ENCODE measurements at places on chromosomes 3 and 15. TPM values are rescaled to one million over a fixed set of nuclear protein-coding genes. Genes with fewer than 3 reads are reported as not detected.

DNA sequence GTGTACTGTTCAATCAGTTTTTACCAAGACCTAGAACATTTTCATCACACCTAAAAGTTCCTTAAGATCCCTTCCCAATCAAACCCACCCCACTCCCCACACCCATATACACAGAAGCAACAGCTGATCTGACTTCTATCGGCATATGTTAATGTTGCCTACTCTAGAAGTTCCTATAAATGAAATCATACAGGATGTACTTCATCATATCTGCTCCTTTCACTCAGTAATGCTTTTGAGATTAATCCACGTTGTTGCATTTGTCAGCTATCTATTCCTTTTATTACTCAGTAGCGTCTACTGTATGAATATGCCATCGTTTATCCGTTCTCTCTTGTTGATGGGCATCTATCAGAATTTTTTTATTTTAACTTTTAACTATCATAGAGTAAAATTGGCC, 14.3 kb upstream of the FILIP1L start:
- DNase-seq: no peak

GRCh38 chr3:194057570-194058188, 78.3 kb upstream of the HES1 start:
- DNase-seq: no peak

GRCh38 chr3:159796744-159797143, 191.9 kb upstream of the IL12A start:
- peak; percentile 36 for DNase-seq

DNA sequence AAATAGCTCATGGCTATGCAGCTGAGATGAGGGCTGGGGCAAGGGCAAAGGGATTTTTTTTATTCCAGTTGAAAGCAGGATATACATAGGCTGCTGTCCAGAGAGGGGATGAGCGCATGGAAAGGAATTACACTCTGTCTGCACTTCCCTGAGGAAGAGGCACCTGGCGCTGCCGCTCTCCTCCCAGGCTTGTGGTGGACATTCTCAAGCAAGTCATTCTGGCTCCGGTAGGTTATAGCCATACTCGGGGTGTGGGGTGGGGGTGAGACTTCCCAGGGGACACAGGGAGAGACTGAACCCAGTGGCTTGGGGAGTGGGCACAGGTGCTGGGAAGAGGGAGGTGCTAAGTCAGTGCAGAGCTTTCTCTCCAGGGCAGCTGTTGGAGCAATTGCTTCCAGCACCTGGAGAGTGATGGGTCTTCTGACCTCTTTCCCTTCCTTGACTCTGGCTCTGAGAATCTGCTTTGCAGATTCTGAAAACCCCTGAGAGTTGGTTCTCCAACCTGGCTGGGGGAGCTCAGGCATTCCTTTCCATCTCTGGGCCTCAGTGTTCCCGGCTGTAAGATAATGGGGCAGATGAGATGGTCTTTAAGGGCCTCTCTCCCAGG, 24.3 kb downstream of the CYP8B1 start:
- peak; percentile 84 for DNase-seq

- DNase-seq: no peak
Observed at GRCh38 chr3:72615776-72616175, 232.5 kb downstream of the SHQ1 start.

The DAZL gene
- total RNA-seq: not detected

DNA sequence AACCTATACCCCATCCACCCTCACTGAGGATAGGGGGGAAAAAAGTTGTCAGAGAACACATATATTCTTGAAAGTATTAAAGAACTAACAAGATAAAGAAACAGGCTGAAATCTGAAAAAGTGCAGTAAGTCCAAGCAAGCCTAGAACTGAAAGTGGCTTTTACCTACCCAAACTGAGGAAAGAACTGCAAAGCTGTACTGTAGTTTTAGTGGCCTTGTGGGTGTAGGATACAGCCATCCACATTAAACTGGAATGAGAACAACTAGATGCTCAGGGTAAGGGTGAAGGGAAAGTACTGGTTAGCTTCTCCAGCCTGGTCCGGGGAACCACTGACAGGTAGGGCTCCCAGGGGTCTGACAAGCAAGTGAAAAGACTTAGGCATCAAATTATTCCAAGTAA, 10.1 kb downstream of the UBP1 start:
- DNase-seq: no peak

GRCh38 chr3:23575697-23576096, 230.1 kb upstream of the UBE2E1 start:
- DNase-seq: no peak

The WDR93 gene
- not detected for total RNA-seq

The FRMD4B gene
- 14.0 TPM for total RNA-seq

- DNase-seq: no peak
Observed at GRCh38 chr3:189236352-189236751, 64.6 kb downstream of the TPRG1 start.

The THAP10 gene
- 1.8 TPM for total RNA-seq

GRCh38 chr3:4994823-4995499, 15.7 kb downstream of the BHLHE40 start:
- DNase-seq: peak; percentile 94

- DNase-seq: peak; percentile 94
Observed at GRCh38 chr3:114380233-114380651, 86.4 kb downstream of the TIGIT start.

- peak; percentile 31 for DNase-seq
Observed at GRCh38 chr3:175185903-175186302, 326.8 kb downstream of the NAALADL2 start.

GRCh38 chr15:67172172-67172571, 82.3 kb downstream of the AAGAB start:
- DNase-seq: no peak

The BFSP2 gene
- not detected for total RNA-seq

GRCh38 chr15:81901319-81901718, 144.5 kb downstream of the MEX3B start:
- no peak for DNase-seq

The ACTR8 gene
- total RNA-seq: 26.4 TPM

GRCh38 chr3:174710612-174711011, 148.5 kb upstream of the NAALADL2 start:
- DNase-seq: no peak

- DNase-seq: no peak
Observed at GRCh38 chr3:123343296-123344174, 105.4 kb downstream of the ADCY5 start.

DNA sequence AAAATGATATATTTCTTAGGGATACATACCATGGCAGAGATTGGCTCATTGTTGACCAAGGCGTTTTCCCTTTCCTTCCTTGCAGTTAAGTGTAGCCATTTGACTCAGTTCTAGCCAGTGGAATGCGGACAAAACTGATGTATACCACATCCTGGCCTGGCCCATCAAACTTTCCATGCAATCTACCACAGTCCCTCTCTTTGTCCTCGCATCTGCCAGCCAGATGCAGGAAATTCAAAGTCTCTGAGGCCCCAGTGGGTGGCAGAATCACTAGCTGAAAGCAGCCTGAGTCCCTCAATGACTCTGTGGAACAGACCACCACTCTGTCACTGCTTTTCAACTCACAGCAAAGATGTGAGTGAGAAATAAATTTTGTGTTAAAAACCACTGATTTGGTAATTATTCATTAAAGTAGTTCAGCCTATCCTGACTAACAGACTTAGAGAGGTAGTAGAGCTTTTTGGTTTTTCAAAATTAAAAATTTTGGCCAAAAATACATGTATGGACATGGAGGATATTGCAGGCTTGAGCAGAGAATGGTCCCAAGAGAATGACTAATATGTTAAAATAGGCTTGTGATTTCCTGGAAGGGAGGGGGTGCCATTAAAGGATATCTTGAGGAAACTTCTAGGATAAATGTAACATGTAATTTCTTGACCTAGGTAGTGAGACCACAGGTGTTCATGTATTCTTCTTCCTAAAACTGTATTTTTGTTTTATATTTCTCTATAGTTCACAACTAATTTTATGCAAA, 10.9 kb downstream of the LRRFIP2 start:
- DNase-seq: peak; percentile 39

Data from myocyte (in vitro differentiated cells).